Cardiac septum (tissue), 1 donor: ENCODE measurements at places on chromosomes 2 and 18. TPM values are rescaled to one million over a fixed set of nuclear protein-coding genes. Genes with fewer than 3 reads are reported as not detected.

GRCh38 chr2:71348302-71348701, 16.7 kb downstream of the ZNF638 start:
- no peak for DNase-seq

DNA sequence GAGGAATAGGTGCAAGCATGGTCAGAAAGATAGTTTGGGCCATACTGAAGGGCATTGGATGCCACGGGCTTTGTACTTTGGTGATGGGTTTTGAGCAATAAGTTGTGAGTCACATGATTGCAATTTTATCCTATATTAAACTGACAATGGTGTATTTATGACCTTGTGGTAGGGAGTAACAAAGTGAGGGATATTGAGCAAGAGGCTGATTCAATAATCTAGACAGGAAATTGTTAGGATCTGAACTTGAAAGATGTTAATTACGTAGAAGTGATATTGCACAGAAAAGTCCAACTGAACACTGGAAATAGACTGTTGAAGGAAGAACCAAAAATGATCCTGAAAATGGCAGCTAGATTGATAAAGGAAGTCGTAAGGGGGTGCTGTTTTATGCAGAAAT, 46.6 kb upstream of the TCF4 start:
- DNase-seq, result no peak

DNA sequence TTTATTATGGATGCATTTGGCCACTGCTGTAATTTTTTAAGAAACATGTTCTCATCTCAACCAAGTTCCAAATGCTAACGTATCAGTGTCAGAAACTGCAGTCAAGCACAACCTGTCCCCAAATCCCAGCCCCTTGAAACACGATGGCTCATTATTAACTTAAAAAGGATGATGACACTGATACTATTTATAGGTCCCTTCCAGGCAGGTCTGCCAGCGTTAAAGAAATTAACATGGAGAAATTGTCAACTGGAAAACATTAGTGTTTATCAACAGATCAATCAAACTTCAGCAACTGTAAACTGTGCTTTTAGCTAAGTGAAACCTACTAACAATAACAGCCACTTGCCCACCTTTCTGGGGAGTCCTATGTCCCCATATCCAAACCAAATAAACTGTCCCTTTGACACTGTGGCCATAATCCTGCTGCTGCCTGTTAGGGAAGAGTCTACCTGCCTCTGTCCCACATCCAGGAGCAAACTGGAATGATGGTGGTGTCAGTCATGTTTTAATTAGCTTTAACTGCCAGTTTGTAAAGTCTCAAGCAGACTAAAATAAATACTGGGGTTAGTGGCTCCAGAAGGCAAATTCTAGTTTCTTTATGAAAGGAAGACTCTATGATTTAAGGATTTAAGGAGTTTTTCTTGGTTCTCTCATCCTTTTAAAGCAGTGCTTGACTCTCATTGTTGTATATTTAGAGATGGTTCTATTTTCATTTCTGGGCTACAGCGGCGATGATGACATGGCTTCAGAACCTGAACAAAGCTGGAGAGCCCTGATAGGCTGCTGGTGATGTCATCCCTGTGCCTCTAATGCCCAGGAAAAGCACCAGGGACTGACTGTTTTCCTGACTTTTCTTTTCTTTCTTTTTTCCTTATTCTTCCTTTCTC, 583.6 kb upstream of the PIK3C3 start:
- DNase-seq, result no peak

DNA sequence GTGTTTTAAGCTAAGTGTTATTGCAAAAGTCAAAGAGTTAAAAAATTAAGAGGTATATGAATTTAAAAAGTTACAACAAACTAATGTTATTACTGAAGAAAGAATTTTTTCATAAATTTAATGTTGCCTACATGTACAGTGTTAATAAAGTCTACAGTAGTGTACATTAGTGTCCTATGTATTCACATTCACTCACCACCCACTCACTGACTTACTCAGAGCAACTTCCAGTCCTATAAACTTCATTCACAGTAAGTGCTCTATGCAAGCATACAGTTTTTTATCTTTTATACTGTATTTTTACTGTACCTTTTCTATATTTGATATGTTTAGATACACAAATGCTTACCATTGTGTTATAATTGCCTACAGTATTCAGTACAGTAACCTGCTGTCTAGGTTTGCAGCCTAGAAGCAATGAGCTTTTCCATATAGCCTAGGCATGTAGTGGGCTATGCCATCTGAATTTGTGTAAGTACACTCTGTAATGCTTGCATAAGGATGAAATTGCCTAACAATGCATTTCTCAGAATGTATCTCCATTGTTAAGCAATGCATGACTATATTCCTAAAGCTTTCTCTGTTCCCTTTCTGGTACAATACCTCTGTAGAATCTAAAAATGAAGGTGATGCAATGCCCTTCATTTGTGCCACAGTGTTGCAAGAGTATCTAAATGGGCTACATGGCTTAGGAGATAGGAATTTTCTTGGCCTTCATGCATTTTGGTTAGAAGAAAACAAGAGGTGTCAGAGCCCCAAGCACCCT, 370.8 kb upstream of the NT5C1B start:
- no peak for DNase-seq

- peak; percentile 15 for DNase-seq
Observed at GRCh38 chr2:109456776-109457175, 157.0 kb downstream of the SEPTIN10 start.

DNA sequence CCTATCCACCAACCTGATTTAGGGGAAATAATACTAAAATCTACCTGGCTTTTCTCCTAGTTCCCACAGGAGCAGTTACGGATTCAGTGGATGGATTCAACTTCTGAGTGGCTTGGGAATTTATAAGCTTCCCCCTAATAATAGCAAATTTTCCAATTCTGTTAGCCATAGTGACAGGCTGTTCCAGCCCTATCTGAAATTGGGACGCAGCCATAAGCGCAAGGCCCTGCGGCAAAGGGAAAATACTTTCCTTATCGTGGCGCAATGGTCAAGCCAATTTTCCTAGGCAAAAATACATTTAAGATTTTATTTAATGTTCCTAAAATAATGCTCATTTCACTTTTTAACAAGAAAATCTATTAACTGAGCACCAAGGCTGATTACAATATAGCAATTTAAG, 49.7 kb downstream of the CDH2 start:
- no peak for DNase-seq

DNA sequence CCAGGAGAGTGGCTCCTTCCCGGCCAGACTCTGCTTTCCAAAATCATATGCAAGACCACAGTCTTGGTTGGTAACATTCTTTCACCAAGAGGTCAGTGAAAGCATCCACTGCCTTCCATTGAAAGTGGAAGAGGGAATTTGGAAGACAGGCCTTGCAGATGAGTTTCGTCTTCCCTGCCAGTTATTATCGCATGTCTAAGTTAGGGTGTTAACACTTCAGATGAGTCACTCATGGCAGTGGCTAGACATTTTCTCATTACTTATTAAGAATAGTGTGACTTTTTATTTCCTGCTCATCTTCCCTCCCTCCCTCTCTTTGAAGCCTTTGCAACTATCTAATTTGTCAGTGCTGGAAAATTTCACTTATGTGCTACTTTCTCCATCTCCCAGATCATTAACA, 102.9 kb upstream of the EPB41L3 start:
- no peak for DNase-seq

DNA sequence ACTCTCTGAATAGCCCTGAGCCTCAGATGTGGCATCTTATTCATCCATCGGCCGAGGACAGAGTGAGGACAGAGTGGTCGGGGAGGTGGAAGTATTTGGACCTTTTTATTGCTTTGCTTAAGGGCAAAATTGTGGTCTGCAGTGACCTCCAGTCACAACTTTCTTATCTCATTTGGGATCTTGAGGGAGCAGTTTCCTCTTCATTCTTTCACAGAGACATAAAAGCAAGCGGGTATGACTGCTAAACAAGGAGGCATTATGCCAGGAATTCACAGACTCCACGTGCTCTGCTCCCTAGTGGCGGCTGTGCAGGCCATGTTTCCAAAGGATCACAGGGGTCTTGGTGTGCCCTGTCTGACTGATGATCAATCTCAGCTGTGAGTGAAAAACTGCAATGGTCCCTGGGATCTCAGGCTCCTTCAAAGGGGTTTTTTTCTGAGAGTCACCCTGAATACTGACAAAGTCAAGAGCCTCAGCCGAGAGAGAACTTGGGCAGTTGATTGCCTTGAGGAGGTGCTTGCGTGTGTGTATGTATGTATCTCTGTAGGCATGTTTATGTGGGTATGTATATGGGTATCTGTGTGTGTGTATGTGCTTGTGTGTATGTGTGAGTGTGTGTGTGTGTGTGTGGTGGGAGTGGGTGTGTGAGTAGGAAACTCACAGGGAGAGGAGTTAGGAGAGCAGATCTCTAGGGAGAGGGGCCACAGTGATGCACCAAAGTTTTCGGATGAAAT, 47.7 kb downstream of the RAPGEF4 start:
- DNase-seq, result no peak

- no peak for DNase-seq
Observed at GRCh38 chr2:138956116-138956515, 175.9 kb upstream of the NXPH2 start.

GRCh38 chr2:55428258-55428657, 8.6 kb upstream of the CCDC88A start:
- DNase-seq, result no peak

DNA sequence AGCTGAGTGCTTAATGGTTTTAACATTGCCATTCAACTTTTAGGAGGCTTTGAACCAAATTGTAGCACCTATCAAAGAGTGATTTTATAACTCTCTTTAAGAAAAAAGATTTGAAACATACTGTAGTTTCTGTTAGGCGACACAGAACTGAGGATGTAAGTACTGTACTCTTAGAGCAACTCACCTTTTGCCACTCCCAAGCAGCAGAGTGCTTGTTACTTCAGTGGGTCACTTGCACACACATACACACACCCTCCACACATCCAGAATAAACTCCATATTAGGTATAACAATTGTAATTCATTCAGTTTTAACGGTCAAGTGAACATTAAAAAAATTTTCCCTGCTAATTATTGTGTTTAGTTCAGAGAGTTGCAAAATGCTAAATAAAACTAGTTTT, 118.3 kb downstream of the CAMKMT start:
- no peak for DNase-seq

DNA sequence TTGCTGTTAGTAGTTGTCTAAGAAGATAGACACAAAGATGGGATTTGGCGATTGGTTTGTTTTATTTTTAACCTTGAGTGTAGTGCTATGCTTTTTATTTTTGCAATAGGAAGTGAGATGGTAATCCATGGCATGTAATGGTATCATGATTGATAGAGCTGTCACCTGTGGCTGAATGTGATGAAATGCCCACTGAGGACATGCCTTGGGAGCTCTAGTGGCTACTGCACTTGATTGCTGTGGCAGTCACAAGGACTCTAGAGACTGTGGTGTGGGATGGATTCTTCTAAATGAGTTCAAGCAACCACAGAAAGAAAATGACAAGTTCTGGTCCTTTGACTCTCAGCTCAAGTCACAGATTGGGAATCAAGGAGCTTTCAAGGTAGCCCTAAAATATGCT, 139.4 kb downstream of the CYRIA start:
- DNase-seq, result no peak

Gene KCNG3
- not detected for total RNA-seq

Gene KCNG2
- 0.32 TPM for total RNA-seq

Gene MAP4K4
- 135 TPM for total RNA-seq

Gene IL18RAP
- total RNA-seq, result 0.70 TPM

Gene OTOF
- not detected for total RNA-seq

Gene SLC23A3
- total RNA-seq, result 0.48 TPM
